Substantia nigra (tissue), 51 donors: ENCODE measurements at places on chromosomes 3 and 15.

DNA sequence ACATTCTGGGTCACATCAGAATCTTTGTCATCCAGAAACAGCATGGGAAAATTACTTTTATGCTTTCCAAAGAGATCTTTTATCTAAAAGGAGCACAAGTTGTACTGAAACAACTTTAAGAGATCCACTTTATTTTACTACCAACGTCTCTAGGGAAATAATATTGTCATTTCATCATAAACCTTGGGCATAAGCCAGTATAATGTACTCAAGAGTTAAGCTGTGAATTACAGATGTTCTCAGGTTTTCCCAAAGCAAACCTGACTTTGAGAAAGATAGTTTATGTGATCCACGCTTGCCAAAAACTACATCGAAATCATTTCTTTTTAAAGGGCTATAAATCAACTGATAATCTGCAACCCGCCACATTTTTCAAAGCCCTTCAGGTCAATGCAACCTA is 124.1 kb upstream of the CRBN start:
- DNase-seq: no peak

DNA sequence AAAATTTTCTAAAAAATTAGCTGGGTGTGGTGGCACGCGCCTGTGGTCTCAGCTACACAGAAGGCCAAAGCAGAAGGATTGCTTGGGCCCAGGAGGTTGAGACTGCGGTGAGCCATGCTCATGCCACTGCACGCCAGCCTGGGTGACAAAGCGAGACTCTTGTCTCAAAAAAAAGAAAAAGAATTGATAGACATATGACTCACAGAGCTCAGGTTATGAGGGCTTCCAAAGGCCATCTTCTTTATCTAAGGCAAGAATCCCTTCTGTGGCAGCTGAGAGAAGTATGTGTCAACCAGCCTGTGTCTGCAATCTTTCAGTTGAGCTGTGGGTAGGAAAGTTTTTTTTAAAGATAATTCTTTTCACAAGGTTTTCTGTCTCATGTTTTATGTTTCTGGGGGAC is 53.9 kb downstream of the MRPS25 start:
- no peak for DNase-seq

DNA sequence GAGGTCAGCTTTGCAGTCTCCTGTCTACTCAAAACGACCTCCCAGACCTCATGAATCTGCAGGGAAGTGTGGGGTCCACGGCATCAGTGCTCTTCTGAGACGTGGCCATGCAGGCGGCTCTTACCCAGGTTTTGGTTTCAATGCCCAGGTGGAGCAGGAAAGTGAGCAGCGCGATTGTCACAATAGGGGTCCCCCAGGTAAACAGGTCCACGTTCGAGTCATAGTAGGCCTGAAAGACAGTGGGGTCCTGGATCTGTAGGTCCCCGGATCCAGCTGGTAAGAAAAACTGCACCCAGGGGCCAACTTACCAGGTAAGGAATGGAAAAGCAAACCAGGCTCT is 182.5 kb downstream of the ATP10A start:
- DNase-seq: no peak

GRCh38 chr15:32834156-32834555 is 116.4 kb downstream of the GREM1 start:
- DNase-seq: no peak

DNA sequence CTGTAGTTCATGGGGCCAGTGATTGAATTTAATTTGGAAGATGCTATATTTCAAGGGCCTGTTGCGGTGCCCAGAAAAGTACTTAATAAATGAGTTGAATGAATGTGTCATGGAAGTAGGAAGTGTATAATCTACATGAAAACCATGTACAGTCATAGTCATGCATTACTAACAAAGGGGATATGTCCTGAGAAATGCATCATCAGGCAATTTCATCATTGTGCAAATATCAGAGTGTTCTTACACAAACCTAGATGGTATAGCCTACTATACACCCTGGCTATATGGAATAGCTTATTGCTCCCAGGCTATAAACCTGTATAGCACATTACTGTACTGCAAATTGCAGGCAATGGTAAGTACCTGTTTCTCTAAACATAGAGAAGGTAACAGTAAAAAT is 10.7 kb upstream of the MYO5C start:
- no peak for DNase-seq
